Right lung (tissue), 10 donors: ENCODE measurements at places on chromosomes 1 and 21.

DNA sequence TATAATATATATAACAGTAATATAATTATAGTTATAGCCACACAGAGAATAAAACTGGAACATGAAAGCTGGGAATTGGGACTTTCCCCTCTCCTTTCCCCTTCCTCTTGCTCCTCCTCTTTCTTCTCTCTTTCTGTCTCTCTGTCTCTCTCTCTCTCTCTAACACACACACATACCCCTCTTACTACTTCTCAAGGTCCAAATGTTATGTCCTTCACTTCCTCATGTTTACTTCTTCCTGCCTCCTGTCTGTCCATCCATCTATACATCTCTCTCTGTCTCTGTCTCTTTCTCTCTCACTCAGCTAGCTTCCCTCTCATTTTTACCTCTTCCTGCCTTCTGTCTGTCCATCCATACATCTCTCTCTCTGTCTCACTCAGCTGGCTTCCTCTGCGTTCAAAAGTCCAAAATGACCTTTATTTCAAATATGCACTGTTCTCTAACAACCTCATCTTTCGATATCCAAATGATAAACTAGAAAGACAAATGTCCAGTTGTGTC is 261.1 kb downstream of the SIPA1L2 start:
- no peak for DNase-seq

GRCh38 chr1:223007935-223008334 is 135.1 kb downstream of the TLR5 start:
- no peak for DNase-seq

- no peak for DNase-seq
Observed at GRCh38 chr1:66624412-66625060, 90.6 kb downstream of the SGIP1 start.

DNA sequence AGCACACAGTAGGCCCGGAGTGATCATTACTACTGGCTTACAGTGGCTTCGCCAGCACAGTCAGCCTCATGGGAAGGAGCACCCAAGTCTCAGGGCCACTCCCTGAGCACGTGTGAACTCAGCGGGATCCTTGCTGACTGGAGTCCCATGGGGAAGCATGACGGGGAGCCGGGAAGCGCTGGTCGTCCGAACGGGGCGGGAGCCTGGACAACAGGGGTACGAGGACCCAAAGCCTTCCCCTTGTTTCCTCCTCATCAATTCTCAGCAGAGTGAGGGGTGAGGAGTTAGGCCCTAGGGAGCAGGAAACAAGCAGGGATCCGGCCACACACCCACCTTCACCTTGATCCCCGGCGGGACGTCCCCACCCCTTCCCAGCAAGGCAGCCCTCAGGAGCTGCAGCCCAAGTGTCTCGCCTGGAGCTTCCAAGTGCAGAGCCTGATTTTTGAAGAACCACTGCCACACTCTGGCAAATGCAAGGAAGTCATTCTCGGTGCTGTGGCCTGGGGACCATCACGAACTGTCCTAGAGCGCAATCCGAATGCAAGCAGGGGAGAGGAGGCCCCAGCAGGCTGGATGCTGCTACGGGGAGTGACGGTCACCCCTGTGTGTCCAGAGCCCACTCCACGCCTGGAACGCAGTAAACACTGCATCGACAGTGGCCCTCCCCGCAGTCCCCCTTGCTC is 35.5 kb downstream of the TOMM20 start:
- no peak for DNase-seq

GRCh38 chr21:34971656-34972055 is 77.4 kb downstream of the RUNX1 start:
- DNase-seq, result no peak

- DNase-seq, result no peak
Observed at GRCh38 chr1:172467446-172467845, 23.6 kb upstream of the PIGC start.

- DNase-seq, result no peak
Observed at GRCh38 chr1:57309630-57310029, 114.2 kb downstream of the DAB1 start.
